ENCODE measurements at places on chromosomes 3 and 15.

- no peak for DNase-seq
Measured at GRCh38 chr15:75661100-75661755, 13.5 kb downstream of the SNX33 start.

DNA sequence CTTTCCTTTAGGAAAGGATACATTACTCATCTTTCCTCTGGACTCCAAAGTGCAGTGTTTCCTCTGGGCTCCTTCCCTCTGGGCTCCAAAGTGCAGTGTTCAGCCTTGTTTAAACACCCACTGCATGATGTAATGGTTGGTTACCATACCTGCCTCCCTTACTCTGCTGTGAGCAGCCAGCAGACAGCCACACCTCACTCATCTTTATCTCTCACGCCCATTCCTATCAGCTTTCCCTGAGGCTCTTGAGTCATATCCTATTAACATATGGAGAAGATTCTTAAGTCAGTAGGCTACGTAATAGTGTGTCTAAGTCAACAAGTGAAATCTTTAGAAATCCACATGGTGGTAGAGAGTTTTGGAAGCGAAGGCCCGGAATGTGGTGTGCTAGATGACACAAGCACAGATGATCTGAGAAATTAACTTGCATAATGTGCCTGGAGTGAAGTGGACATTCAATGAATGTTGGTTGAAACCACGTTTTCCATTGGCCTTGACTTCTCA is 97.2 kb upstream of the CTNNB1 start:
- DNase-seq: no peak

DNA sequence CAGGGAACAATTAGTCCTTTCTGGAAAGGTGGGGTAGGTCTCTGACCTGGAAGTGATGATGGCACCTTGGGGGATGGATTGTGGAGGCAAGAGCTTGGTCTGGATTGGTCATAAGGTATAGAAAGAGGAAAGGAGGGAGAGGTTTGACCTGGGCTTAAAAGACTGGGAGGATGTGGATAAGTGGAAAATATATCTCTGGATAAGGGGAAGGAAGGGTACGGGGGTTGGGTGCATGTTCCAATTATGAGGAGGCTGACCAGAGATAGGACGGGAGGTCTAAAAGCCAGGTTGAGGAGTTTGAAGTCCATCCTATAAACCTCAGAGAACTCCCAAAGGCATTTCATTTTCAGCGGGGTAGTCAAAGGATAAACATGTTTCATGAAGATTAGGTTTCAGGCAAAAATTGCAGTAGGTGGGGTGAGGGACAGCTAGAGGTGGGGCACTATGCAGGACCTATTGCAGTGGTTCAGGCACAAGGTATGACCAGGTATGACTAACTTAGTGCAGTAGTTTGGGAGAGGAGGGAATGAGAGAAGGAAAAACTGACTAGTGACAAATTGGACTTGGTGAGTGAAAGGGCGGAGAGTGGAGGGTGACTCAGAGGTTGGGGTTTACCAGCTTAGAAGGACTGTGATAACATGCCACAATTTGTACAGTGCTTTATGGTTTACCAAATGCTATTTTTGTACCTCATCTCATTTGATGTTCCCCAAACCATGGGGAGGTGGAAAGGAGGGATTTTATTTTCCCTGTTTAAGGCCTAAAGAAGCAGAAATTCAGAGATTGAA is 10.7 kb downstream of the PDE8A start:
- DNase-seq: peak; percentile 51

GRCh38 chr3:121481106-121481880 is 64.5 kb downstream of the POLQ start:
- DNase-seq: no peak

GRCh38 chr15:71329497-71330260 is 214.4 kb downstream of the THSD4 start:
- DNase-seq: no peak

DNA sequence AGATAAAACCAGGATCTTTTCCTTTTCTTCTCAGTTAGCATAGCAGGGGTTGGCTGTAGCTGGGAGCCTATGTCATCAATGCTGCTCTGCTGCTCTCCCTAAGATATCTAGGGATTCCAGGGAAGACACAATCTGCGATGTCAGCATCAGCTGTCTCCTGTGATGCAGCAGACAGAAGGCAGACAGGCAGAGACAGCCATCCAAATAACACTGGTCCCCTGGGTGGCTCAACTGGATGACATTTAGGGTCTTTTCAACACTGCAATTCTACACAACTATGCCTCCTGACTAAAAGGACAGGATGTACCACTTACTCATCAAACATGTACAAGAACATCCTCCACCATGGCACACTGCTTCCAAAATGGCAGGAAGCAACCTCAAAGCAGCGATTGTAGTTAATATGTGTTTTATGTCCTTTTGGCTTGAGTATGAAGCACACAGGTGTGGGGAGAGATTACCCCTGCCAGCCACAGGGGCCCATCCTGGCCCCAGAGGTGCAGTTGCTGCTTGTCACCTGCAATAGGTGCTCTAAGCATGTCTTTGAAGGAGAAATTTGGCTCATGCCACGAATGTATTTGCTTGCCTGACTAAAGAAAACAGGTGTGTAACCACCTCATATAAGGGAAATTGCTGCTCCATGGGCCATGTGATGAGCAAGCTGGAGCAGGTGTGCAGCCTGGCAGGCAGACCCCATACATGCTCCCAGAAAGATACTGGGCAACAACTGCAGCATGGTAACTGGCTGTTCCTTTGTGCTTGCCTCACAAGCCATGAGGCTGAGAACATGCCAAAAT is 357.8 kb downstream of the VPS13C start:
- DNase-seq: no peak

Measured in activated CD8-positive, alpha-beta memory T cell treated with anti-CD3 and anti-CD28 coated beads, Interleukin-2, amount 10 ng/mL, durations not matched to agents 7 days and 5 days (primary cell).